ENCODE measurements at places on chromosomes 4 and X.

DNA sequence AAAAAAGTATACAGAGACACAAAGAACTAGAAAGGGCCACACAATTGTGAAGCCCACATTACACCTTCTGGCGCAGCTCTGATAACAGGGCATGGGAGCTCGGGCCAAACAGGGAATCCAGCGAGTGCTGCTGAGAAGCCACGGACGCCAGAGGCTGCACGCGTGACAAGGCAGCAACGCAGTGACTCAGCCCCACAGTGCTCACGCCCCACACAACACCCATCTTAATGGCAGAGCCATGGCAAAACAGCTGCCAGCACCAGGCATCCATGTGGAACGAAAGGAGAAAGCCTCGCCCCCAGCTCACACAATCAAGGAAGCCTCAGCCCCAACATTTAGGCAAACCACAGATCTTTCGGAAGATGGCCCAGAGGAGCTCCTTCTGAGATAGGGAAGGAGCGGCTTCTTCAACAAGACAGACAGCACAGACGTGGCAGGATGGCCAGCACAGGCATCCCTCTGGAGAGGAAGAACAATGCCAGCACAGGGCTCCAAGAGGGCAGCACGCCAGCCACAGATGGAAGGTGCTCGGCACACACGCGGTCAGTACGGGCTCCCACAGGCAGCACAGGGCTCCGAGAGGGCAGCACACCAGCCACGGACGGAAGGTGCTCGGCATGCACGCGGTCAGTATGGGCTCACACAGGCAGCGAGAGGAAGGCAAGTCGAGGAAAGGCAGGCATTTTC is 33.1 kb downstream of the GAK start:
- DNase-seq, result no peak

DNA sequence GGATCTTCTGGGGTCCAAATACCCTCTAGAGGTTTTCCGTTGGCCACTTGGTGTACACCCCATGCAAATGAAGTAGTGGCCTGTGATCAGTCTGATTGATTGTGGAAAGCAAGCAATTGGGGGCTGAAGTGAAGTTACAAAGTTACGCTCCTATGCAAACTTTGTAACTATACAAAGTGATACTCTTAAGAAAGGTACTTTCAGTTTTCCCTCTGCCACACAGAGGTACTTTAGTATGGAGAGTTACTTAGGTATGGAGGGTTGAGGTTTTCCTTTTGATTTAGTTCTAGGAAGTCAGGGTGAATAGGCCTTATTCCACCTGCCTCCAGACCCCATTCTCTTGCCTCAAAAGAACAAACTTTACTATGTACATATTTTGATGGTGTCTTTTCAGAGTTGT is 28.7 kb downstream of the STAG2 start:
- no peak for DNase-seq

DNA sequence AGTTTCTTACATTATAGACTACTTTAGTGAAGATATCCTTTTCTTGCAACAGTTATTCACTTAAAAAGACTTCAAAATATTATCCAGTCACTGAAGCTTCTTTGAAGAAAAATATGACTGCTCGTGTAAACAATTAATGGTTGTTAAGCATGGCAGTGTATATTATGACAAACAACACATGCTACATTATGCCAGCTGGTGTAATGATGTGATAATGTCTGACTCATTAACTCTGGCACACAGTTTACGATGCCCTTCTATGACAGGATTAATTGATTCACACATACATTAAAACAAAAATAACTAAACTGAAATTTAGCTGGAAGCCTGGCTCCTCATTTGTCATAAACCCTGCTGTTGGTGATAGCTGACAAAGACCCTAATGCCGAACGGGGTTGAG is 22.4 kb downstream of the GK2 start:
- no peak for DNase-seq

DNA sequence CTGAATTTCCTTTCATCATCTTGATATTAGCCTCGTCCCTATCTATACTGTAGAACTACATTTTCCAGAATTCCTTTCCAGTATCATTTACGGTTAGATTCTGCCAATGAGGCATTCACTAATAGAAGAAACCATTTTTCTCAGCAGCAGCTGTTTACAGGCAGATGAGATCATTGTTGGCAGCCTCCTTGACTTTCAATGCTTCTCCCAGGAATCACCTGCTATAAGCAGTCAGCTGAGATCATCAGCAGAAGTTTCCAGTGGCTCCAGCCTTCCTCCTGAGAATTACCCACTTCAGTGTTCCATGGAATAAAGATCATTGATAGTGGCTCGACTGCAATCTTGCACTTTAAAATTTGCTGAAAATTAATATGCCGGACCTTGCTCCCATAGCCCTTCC is 157.3 kb upstream of the TET2 start:
- no peak for DNase-seq

DNA sequence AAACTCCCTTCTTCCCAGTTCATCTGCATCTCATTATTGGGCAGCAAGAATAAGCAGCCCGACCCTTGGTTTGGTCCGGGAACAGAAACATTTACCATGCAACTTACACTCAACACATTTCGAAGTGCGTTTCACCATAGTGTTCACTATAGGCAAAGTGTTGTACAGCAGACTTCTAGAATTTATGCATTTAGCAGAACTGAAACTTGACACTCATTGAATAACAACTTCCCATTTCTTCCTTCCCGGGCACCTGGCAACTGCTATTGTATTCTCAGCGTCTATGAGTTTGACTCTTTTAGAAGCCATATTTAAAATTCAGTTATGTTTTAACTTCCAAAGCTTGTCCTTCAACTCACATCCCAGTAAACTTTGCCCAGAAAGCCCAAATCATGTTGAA is 840.6 kb downstream of the NLGN4X start:
- no peak for DNase-seq

- peak; percentile 71 for DNase-seq
Measured at GRCh38 chr4:147596981-147597380, 20.2 kb upstream of the TMEM184C start.

DNA sequence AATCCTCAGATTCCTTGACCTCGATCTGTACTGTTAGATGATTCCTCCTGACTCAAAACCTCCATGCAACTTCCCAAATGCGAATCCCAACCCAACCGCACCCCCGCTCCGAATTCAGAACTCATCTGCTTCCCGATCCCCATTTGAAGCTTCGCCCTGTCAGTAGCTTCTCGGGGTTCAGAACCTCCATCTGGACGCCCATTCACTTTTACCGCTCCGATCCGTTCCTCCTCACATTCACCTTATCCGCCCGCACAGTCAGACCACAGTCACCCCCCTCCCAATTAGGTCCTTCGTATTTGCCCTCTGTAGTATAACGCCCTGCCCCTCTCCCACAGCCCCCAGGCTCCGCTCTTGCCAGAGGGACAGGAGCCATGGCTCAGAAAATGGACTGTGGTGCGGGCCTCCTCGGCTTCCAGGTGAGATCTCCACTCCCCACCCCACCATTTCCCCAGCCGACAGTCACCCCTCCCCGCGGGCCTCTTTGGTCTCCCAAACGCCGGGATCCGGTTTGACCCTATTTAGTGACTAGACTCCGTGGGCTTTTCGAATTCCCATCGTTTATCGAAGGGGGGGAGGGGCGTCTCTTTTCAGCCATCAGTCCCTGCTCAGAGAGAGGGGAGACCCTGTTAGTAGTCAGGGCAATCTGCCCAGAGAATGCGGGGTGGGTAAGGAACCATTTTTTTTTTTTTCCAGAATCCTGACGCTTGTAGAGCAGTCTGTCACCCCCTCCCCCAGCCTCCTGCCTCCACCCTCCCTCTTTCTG is 691 bp downstream of the MAGED1 start:
- DNase-seq, result peak; percentile 7

DNA sequence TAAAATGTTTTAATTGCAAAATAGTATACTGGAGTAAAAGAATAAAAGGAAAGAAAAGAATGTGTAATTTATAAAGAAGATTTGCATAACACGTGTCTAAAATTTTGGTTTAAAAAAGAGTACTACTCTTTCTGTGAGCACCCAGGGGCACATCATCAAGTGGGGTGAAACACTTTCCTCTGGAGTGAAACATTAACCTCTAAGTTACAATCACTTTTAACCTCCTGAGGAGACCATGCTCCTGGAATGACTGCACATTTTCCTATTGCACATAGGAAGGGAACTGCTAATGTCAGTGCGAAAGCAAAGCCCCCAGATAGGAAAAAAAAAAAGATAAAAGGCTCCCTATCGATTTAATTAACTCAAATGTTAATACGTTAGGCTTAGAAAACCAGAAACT is 13.3 kb downstream of the VEGFC start:
- DNase-seq, result no peak

GRCh38 chr4:150158041-150158440 is 79.8 kb downstream of the DCLK2 start:
- no peak for DNase-seq

DNA sequence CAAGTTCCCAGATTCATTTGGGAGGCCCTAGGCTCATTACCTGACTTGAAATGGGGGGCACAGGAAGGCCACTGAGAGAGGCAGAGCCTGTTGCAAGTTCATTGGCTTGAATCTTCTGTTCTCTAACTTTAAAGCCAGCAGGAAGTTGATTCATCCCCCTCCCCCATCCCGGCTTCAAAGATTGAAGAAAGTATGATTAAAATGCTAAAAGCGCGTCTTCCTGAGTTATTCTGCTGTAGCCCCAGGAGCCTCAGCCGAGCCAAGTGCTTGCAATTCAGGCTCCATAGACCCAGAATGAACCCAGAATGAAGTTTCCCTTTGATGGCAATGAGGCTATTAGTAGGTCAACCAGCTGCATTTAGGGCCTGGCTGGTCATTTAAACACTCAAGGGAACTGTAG is 14.7 kb downstream of the CHST7 start:
- DNase-seq, result peak; percentile 46

DNA sequence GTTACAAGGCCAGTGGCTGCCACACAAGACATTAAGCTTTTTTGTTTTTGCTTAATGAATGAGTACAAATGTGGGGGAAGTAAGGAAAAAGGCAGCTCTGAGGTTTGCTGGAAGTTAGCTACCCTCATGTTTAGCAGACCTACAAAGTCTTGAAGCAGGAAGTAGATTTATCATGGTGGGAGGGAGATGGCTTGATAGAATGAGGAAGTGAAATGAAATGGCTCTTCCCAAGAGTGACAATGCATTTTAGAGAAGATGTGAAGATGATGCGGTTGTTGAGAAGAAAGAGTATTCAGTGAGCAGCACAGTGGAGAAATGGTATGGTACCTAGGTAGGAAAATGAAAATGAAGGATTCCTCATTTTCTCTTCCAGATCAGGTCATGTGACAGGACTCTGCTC is 108.0 kb downstream of the SLIT2 start:
- DNase-seq, result no peak

DNA sequence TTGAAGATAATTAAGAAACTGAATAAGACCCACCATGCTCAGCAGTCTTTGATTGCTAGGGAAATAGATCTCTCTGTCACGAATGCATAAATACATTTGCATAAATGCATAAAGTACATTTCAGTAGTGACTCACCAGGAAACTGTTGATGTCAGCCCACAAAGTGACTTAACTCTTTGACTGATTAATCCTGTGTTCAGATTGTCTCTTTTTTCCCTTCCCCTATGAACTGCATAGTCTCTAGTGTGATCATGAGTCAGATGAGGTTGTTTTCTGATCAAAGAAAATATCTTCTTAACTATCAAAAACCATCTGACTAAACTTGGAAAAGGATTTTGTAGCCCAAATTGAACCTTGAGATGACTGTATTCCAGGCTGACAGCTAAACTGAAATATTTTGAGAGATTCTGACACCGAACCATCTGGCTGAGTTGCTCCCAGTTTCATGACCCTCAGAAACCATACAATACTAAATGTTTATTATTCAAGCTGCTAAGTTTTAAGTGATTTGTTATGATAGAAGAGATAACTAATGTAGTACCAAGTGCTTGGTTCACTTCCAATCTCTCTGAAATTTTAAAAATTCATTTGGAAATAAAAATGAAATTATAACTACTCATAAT is 1381.5 kb upstream of the AGA start:
- DNase-seq, result no peak

DNA sequence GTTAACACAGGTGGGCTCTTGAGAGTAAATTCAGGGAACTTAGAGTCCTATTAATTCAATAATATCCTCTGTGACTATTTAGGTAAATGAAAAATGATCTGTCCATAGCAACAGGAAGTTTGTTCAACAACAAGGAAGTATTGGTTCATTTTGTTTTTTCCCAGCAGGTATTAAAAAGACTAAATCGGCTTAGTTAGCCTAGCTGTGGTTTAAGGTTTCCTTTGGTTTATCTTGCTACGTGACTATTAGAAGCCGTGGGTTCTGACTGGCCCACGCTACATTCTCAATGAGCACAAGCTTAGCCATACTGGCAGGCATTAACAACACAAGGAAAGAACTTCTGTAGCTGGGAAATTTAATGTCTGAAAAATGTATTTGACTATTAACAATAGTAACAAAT is 168.8 kb upstream of the HS3ST1 start:
- DNase-seq, result no peak

- no peak for DNase-seq
Measured at GRCh38 chrX:151977009-151977408, 2.5 kb upstream of the GABRE start.

GRCh38 chr4:158805635-158806471 is 37.0 kb downstream of the FNIP2 start:
- DNase-seq, result no peak

GRCh38 chr4:103719105-103719829 is 518 bp downstream of the TACR3 start:
- peak; percentile 6 for DNase-seq

- DNase-seq, result peak; percentile 39
Measured at GRCh38 chr4:158873795-158874401, 105.1 kb downstream of the FNIP2 start.

- DNase-seq, result no peak
Measured at GRCh38 chr4:7322166-7322991, 112.4 kb downstream of the PSAPL1 start.

GRCh38 chrX:153401133-153401764 is at the start of gene PNMA6E:
Gene PNMA6E (minus strand): TSS chrX:153401350. CDS start chrX:153398849, 2,501 bp downstream.
- no peak for DNase-seq

- DNase-seq, result no peak
Measured at GRCh38 chr4:141731481-141731880, 95.1 kb downstream of the IL15 start.

GRCh38 chrX:73455171-73455570 is 8.3 kb downstream of the CDX4 start:
- no peak for DNase-seq

DNA sequence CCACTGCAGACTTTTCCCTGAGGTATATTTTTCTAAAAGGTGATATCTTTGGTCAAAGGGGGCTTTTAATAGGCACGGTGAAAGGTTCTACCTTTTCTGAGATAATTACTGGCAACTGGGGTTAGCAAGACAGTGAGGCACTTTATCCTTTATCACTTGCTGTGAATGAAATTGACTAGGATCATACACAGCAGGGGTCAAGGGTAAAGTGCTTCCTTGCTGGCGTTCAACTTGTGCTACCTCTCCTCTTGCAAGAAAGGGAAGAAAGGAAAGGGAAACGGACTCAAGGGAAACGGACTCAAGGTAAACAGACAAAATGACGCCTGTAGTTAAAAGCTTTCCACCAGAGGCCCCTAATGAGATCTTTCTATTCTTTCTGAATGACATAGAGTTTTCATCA is 78.6 kb upstream of the RAPGEF2 start:
- no peak for DNase-seq

- DNase-seq, result peak; percentile 5
Measured at GRCh38 chr4:8916351-8916885, 44.8 kb upstream of the HMX1 start.

GRCh38 chr4:7427831-7428260 is 6.9 kb downstream of the PSAPL1 start:
- no peak for DNase-seq
